CD4-positive, alpha-beta memory T cell (primary cell): ENCODE measurements at places on chromosomes 4 and X. TPM values are rescaled to one million over a fixed set of nuclear protein-coding genes. Genes with fewer than 3 reads are reported as not detected.

Gene XKRX
- 0.67 TPM for total RNA-seq

Gene FAM9B
- total RNA-seq: not detected

Gene COX7B2
- not detected for total RNA-seq

Gene FAM184B
- not detected for total RNA-seq

Gene CCDC110
- total RNA-seq: 0.19 TPM

Gene CPE
- total RNA-seq: not detected

Gene GAGE13
- not detected for total RNA-seq

Gene ABCG2
- 0.44 TPM for total RNA-seq

Gene PYURF
- total RNA-seq: 54.5 TPM

Gene PHEX
- total RNA-seq: 0.25 TPM
